ENCODE measurements at places on chromosomes 3 and 15. TPM values are rescaled to one million over a fixed set of nuclear protein-coding genes. Genes with fewer than 3 reads are reported as not detected.
A peak's percentile ranks its signal among the peaks of the same experiment; 100 is the strongest.

DNA sequence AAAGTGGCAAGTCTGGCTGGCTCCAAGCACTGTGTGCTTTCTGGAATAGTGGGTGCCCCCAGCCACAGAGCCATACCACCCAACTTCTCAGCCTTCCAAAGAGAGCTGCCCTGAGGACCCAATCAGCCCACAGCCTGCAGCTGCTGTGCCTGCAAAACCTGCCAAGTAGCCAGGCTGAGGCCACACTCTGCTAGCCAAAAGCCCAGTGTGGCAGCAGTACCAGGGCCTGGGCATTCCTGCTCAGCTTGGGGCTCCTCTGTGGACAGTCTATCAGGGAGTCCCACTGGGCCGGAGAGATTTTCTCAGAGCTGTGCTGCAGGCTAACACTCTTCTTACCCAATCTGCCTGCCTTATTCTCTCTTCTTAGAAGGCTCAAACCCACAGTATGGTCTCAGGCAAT, 136.5 kb downstream of the TPRA1 start:
- no peak for DNase-seq

- DNase-seq, result peak; percentile 48
Measured at GRCh38 chr3:49804141-49805041, 1.3 kb downstream of the INKA1 start.

DNA sequence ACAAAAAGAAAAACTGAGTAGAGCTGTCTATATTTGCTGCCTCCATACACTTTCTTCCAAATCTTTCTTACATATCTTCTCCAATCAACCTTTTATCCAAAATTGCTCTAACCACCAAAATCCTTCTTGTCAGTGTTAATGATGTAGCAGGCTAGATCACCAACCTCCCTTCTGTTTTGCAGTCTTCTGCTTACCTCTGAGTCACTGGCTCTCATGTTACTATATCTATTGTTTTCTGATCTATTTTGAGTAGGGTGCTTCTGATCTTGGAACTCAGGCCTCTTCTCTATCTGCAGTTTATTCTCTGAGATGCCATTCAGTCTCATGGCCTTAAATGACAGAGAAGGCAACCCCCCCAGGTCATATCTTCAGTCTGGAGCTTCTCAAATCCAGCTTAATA, 26.3 kb upstream of the AADAC start:
- DNase-seq, result no peak

DNA sequence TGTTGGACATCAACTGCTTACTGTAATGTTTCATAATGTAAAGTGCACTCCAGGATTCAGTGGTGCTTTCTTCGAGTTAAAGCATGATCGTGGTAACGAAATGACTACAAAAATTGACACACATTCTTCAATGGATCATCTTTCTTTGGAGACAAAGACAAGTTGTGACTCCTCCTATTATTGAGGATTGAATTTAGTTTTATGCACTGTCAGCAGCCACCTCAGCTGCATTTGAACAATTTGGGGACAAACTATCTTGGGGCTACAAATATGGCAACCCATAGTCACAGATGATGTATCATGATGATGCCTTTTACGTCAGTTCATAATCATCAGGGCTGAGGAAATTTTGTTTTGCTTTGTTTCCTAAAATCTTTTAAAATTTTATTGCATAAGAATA, 140.2 kb upstream of the ICE2 start:
- DNase-seq, result no peak

GRCh38 chr3:140247775-140248174, 312.8 kb downstream of the CLSTN2 start:
- no peak for DNase-seq

- DNase-seq, result no peak
Measured at GRCh38 chr3:155917781-155918180, 47.3 kb downstream of the GMPS start.

DNA sequence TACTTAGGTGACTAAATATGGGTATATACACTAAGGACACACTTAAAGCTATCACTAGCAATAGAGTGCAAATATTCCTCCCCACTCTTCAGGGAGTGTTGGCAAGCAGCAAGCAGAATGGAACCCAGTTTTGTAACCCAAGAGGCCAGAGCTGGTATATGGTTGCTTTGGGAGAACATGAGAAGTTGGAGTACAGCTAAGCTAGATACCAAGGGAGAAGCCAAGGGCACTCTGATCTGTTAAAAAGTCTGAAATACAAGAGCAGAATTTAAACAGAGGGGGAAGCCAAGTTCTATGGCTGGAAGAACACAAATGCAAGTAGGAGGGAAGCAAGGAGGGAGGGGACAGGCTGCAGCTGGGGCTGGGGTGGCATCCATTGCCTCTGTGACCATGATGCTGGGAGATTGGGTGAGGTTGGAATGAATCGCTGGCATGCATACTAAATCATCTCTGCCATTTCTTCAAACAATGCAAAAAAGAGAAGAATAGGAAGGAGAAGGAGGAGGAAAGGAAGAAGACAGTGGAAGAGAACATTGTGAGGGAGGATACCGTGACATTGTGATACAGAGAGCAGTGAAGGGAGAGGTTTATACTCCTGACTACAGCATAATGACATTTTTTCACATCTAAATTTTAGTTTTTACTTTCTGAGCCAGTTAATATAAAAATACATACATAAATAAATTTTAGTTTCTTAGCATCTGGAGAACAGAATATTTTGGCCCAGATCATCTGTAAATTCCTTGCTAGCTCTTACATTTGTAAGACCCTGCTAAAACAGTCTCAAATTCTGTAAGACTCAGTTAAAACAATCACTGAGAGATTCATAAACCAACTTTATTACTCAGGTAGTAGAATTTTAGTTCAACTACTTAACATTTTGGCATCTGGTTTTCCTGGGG, 9.0 kb upstream of the ANXA2 start:
- DNase-seq, result no peak

DNA sequence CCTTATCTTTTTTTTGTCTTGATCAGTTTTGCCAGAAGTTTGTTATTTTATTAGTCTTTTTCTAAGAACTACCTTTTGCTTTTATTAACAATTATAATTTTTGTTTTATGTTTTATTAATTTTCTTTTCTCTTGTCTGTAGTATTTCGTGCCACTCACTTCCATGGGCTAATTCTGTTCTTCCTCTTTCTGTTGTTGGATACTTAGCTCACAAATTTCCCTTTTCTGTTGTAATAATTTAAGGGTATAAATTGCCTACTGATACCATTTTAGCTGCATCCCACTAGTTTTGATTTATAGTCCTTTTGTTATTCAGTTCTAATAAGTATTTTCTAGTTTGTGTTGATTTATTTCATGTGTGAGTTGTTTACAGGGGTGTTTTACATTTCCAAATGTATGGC, 48.6 kb downstream of the SNRK start:
- no peak for DNase-seq

DNA sequence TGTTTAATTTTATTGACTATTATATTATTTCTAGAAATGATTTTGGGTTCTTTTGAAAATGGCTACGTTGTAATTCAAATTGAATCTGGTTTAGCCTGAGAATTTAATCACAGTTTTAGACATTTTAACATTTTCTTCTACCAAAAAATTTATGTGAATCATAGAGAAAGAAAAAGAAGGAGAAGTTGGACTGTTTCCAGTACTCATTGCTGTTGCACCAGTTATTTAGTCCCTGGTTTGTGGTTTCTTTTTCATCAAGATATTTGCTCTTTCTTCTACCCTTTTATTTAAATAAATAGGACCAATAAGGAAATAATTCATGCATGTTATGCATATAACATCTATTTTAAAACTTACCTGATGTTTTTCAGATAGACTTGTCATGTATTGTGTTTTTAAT, 1337.1 kb downstream of the ROBO1 start:
- no peak for DNase-seq

DNA sequence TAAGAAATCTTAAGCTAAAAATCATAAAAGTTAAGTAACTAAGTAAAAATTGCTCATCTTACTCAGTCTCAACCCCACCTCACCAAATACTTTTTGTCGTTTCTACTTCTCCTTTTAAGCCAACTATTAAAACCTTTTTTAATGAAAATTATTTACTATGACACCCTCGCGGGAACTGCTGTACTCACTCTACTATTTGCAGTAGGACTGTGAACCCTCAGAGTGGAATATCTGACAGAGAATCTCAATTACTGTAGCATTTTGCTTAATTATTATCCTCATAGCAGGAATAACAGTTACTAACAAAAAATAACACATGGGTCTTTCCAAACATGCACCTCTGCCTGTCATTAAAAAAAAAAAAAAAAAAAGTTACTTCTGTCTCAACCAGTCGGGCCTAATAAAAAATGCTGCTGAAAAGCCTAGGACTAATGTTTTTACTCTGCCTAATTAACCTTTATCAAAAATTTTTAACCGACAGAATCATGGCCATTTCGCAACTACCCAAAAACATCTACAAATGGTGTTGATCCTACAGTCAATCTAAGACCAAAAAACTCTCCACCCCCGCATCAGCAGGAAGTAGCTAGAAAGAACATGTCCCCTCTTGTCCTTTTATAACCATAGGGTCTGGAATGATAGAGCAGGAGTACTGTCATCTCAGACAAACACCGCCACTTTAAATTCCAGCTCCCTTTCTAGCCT, 10.2 kb downstream of the ALDH1L1 start:
- DNase-seq, result no peak

DNA sequence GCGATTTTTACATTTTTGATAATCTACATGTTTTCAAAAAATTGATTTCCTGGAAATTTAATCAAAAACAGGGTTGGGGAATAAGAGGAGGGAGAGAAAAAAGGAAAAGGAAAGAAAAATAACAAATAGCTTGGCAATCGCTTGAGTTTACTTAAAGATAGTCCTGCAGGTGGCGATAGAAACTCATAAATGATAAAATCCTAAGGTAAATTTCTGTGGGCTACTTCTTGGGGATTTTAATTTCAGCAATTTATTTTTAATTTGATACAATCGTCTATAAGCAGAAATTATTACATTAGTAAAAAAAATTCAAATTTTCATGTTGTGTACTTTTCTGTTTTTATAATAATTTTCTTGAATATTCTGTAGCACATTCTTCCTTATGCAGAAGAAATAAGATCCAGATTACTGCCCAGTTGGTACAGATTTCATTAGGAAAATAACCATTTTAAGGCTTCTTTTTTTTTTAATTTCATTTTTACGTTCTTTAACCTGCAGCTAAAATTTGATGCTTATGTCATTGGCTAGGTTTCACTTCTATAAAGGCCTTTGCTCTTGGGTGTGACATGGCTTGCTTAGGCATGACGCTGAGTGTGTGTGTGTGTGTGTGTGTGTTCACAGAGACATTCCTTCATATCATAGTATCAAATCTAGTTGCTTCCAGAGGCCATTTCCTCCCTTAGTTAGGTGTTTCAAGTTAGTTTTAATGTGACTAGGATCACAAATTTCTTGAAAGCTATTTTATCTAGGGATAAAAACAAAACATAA, 181.8 kb downstream of the MCTP2 start:
- no peak for DNase-seq

GRCh38 chr3:111069974-111070771, 1.4 kb upstream of the NECTIN3 start:
- peak; percentile 52 for DNase-seq

- DNase-seq, result no peak
Measured at GRCh38 chr3:160130950-160131349, 94.3 kb upstream of the C3orf80 start.

GRCh38 chr3:181610973-181611265, 100.8 kb upstream of the SOX2 start:
- DNase-seq, result no peak

DNA sequence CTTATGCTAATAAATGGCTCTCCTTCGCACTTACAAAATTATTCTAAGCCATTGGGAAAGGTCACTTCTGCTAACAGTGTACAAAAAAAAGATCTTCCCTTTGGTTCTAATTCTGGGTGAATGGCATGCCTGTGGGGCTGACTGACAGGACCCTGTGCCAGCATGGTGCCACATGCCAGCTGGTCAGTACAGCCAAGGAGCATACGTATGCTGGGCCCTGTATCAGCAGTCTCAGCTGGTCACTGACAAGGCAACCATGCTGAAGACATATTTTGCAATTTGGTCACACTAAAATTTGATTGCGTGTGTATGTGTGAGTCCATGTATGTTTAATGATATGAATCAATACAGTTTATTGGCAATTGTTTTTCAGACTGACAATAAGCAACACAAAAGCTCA, 246.1 kb downstream of the TBL1XR1 start:
- DNase-seq, result no peak

- DNase-seq, result no peak
Measured at GRCh38 chr15:89947385-89947784, 34.6 kb upstream of the ARPIN start.

GRCh38 chr3:41364736-41365135, 165.4 kb downstream of the CTNNB1 start:
- DNase-seq, result no peak

DNA sequence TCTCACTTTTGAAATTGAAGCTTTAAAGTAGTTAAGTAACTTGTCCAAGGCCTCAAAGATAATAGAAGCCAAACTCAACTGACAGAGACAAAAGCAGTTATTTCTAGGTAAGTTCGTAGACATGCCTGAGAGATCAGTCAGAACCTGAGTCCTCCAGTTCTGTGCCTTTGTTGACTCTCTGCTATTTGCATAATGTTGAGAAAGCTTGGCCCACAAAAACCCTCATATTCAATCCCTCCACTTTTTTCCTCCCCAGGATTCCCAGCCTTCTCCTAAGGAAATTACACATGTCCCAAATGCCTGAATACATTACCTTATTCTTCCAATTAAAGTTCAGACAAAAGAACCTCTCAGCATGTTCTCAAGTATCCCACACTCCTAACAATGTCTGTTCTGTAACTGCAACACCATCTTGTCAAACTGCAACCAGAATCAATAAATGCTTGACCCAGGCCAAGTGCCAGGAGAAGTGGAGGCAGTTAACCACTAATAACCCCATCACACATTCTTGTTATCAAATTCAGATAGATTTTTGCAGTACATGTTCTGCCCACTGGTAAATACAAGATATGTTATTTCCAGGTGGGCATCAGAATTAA, 217.8 kb downstream of the LRRC3B start:
- no peak for DNase-seq

GRCh38 chr3:48475188-48475587, 28.7 kb downstream of the ATRIP start:
- no peak for DNase-seq

- no peak for DNase-seq
Measured at GRCh38 chr3:196749125-196749524, 9.5 kb downstream of the PAK2 start.

DNA sequence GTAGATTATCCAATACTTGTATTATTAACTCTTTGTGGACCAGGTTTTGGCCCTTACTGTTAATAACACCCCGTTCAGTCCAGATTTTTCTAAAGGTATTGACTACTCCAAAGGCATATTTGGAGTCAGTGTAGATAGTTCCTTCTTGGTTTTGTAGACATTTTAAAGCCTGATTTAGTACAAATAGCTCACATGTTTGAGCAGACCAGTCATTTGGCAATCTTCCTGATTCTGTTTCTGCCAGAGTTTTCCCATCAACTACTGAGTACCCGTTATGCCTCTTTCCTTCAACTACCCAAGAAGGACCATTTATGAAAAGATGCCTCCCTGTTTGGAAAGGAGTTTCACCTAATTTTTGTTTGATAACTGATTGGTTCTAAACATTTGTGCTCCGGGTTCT, 82.0 kb downstream of the CHCHD4 start:
- DNase-seq, result no peak

The RAB11A gene
- total RNA-seq, result 54.2 TPM

The INAFM2 gene
- 7.7 TPM for total RNA-seq

The PDIA5 gene
- 55.0 TPM for total RNA-seq

The IQCF5 gene
- total RNA-seq, result not detected

The FHIT gene
- 5.1 TPM for total RNA-seq

The TIMP4 gene
- total RNA-seq, result 0.53 TPM

The PP2D1 gene
- total RNA-seq, result not detected

The CACNA2D3 gene
- 0.10 TPM for total RNA-seq

The LRRC31 gene
- 1.7 TPM for total RNA-seq

The TAGLN3 gene
- not detected for total RNA-seq

The CCDC13 gene
- total RNA-seq, result 1.6 TPM
